ENCODE measurements at places on chromosomes 11 and 22.

- no peak for DNase-seq
Measured at GRCh38 chr11:11370255-11370961, 17.4 kb upstream of the CSNK2A3 start.

DNA sequence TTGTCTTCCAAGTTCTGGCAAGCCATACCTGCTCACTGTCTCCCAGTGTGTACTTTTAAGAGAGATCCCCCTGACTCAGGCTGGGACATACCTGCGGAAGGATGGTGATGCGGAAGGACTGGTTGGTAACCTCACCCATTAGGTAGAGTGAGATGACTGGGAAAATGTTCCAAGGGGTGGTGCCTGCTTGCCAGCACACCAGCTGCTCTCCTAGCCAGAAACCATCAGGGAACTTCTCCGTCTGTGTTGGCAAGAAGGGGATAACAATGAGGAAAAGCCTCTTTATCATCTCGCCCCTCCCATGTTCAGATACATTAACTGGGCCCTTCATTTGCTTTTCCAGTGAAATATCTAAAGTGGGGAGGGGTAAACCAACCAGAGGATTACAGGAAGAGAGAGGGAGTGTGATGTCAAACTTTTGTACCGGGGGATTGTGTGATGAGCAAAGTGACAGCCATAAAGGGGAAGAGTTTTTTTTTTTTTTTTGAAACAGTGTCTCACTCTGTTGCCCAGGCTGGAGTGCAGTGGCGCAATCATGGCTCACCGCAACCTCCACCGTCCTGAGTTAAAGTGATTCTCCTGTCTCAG is at the start of gene BACE1-AS:
TSS of gene BACE1-AS (plus strand) at position 538 of the 588 bp plus-strand sequence.
- DNase-seq = no peak

GRCh38 chr22:41857155-41857859 is 24.4 kb downstream of the SREBF2 start:
- DNase-seq = no peak

GRCh38 chr11:86978247-86978646 is 23.1 kb upstream of the FZD4 start:
- DNase-seq = no peak

- no peak for DNase-seq
Measured at GRCh38 chr22:35334004-35334403, 34.3 kb downstream of the TOM1 start.

DNA sequence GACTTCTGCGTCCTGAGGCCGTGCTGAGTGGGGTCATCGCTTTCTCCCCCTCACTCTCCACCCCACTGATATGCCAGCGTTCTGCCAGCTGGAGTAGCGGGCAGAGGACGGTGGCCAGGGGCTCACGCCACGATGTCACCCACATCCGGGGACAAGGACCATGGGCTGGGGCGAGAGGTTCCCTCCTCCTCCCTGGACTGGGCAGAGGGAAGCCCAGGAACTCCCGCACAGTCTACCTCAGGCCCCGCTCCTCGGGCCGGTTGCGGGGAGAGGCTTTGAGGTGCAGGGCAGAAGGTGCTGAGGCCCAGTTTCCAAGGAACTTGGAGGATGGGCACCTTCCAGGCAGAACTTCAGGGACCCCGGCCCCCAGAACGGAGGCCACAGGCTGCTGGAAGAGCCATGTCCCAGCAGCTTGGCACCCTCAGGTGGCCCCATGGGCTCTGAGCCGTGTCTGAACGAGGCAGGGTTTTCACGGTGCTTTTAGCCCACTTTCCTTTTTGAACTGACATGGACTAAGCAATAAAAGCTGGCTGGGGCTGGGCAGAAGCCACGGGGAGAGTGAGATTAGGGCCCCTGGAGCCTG is 25.4 kb downstream of the ADAMTS15 start:
- no peak for DNase-seq

GRCh38 chr11:65309006-65309405 is 5.7 kb upstream of the CDC42EP2 start:
- DNase-seq = no peak

GRCh38 chr11:69663326-69663725 is 11.8 kb downstream of the LTO1 start:
- no peak for DNase-seq

DNA sequence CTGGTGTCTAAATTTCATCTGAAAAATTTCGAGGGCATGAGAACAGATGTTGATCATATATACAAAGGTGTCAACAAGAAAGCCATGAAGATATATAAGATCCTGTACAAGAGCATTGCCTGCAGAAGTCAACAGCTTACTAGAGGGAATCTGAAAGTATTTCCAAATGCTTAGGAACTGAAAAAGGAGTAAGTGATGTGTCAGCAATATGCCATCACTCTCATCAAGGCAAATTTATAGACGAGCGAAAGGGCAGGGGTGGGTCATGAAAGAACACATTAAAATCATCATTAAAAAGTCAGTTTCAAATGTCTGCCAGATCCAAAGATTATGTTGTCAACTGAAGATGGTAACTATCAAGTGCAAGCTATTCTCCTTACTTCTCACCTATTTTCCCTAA is 1299.0 kb downstream of the LRRC4C start:
- DNase-seq = no peak

- no peak for DNase-seq
Measured at GRCh38 chr22:37891926-37892325, 14.2 kb upstream of the MICALL1 start.

DNA sequence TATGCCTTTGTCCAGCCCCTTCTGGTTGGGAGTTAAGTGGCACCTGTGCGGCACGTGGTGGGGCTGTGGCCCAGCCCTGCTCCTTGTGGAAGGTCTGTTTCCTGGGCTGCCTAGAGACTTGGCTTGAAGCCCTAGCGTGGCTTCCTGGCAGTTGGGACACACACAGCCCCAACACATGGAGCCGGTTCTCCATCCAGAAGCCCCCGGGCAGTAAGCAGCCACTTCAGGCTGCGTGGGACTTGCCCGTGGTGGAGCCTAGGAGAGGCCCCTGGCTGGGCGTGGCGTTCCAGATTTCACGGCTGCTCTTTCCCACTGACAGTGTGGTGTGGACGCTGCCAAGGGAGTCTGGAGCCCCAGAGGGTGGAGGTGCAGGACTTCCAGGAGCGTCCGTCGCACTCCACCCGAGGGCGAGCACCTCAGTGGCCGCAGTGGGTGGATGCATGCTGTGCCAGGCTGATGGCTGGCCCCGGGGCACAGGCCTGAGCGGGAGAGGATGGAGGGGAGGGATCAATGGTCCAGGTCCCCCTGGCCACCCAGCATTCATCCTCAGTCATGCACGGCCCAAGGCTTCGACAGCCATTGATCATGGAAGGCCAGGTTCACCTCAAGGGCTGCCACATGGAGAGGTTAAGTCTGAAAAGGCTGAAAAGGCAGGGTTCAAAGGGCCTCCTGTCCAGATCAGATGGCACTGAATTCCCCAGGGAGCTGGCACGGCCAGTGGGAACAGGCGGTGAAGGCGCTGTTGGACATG is 9.3 kb downstream of the CCND1 start:
- no peak for DNase-seq

GRCh38 chr11:122199661-122200060 is 83.6 kb upstream of the BLID start:
- no peak for DNase-seq

DNA sequence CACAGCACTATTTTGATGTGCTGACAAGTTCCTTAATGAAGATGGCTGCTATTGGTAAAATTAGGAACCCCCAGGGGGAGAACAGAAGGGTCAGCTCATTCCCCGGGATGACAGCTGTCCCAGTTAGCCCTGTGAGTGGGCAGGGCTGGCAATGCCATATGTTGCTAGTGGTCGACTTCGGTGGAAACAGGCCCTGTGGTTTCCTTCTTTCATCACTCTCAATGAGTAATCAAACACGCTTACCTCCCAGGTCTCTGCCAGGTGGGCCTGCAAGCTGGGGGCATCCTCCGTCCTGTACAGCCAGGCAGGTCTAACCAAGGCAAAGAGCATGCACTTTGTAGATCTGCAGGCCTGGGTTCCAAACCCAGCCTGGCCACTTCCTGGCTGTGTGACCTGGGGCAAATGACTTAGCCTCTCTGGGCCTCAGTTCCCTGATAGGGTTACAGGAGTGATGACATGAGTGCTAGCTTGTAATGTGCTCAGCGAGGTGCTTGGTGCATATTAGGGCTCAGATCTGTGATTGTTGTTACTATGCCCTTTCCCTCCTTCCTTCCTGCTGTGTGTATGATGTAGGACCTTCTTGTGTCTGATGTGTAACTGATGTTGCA is 85.2 kb downstream of the TSPAN18 start:
- no peak for DNase-seq

GRCh38 chr11:128645968-128646367 is 47.9 kb upstream of the FLI1 start:
- DNase-seq = no peak
